ENCODE measurements at places on chromosomes 16 and 17.

GRCh38 chr16:49463529-49463928 lies 89.9 kb downstream of the C16orf78 start:
- DNase-seq, result no peak

DNA sequence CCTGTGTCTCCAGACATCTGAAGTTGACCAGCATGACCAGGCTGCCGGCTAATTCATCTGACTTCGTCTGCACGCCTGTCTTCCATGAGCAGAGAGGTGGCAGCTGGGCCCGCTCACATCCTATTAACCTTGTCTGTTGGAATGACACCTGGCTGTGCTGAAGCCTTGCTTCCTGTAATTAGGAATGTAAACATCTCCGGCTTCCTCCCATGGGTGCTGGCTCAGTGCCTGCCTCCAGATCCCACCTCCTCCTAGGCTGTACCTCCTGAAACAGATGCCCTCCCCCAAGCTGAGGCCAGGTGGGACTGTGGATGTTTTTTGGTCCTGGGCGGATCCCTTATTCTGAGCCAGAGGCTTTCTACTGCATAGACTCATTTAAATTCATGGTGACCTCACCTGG lies 296.3 kb downstream of the HS3ST4 start:
- DNase-seq, result no peak

DNA sequence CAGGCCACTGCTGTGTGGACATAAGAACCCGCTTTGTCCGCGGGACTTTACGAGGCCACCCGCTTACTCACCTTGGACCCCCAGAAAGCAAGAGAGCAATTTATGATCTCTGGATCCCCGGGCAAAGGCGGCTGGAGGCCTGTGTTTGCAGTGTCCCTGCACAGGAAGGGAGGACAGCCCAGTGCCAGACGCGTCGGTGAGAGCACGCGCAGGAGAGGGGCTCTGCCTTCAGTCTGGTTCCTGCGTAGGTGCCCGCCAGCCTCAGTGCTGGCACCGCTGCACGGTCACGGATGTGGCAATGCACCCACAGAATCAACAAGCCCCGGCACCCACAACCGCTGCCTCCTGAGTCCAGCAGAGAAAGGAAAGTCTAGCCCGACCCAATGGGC lies 248.4 kb downstream of the C16orf95 start:
- no peak for DNase-seq

DNA sequence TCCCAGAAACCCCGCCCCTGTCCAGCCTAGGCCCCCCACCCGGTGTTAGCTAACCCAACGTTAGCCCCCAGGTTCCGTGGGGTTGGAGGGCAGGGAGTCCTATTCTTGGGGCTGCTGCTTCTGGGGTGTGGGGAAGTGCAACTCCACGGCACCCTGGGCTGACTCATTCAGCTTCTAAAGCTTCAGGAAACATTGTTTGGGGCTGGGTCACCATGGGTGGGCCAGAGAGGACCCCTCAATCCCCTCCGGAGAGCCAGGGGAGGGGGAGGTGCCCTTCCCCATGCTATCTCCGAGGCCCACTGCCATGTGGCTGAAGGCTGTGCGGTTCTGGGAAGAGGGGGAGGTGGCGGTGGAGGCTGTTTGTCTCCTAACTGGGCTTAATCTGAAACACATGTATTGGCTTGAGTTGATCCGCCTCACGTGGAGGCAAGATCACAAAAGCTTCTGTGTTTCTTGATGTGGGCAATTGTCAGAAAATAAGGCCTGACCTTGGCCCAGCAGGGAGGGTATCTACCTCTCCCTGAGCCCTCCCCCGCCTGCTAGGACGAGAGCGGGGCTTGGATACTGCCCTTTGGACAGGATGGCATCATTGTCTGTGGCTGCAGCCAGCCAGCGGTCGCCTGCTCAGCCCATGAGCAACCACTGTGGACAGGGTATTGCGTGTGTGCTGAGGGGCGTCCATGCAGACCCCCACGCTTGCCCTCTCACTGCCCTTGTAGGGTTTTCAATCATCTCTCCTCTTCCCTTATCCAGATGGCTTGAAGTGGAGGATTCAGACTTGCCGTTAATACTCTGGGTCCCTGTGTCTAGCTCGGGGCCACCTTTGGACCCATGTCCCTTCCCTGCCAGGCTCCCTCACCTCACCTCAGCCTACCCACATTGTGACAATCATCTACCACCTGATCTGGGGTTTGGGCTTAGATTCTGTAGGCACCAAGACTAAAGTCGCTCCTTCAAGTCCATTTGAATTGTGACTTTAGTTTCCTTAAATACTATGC lies 1.3 kb downstream of the SERPINF1 start:
- DNase-seq, result no peak

DNA sequence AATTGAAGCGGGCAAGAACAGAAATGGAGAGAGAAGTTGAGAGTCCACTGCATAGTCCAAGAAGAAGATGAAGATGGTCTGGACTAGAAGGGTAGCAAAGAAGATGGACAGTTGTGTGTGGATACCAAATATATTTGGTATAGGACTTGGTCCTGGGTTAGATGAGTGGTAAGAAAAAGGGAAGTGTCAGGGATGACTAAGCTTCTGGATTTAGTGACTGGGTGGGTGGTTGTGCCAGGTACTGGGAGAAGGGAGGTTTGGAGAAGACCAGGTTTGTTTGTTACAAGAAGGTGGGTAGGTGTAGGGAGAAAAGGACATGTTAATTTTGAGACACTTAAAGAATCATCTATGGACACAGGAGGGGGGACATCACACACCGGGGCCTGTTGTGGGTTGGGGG lies 5.4 kb downstream of the VMP1 start:
- DNase-seq, result no peak

- DNase-seq, result no peak
Measured at GRCh38 chr17:71628306-71628705, 492.5 kb upstream of the SOX9 start.

GRCh38 chr17:49193513-49194296 lies 16.7 kb downstream of the GNGT2 start:
- peak; percentile 26 for DNase-seq

DNA sequence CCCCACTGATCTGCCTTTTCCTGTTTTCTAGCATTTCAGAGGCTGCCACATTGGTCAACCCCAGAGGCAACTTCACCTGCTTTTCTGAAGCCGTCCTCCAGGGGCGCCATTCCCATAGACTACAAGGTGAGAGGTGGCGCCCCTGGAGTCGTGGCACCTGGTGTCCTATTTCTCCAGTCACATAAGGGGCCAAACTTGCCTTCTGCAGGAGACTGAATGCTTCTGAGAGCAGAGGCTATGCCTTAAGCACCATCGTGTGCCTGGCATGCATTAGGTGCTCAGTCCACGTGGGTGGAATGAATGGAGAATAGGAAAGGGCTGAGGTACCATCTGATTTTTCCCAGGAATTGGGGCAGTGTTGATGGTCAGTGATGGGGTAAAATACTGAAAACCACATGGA lies 164.8 kb downstream of the HAPSTR1 start:
- no peak for DNase-seq

DNA sequence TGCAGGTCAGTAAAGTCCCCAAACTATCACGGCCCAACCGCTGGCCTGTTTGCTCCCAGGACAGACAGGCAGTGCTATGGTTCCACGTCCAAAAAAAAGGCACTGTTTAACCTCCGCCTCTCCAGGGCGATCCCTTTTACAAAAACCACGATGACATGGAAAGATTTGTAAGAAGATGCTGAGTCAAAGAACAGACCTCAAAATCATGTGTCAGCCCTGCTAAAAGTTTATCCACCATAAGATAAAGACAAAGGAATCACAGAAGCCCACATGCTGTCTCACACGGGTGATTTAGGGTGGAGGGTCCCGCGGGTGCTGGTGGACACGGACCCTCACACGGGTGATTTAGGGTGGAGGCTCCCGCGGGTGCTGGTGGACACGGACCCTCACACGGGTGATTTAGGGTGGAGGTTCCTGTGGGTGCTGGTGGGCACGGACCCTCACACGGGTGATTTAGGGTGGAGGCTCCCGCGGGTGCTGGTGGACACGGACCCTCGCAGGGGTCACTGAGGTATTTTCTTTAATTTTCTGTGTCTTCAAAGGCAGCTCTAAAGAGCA lies 117.2 kb upstream of the METRNL start:
- DNase-seq, result no peak

DNA sequence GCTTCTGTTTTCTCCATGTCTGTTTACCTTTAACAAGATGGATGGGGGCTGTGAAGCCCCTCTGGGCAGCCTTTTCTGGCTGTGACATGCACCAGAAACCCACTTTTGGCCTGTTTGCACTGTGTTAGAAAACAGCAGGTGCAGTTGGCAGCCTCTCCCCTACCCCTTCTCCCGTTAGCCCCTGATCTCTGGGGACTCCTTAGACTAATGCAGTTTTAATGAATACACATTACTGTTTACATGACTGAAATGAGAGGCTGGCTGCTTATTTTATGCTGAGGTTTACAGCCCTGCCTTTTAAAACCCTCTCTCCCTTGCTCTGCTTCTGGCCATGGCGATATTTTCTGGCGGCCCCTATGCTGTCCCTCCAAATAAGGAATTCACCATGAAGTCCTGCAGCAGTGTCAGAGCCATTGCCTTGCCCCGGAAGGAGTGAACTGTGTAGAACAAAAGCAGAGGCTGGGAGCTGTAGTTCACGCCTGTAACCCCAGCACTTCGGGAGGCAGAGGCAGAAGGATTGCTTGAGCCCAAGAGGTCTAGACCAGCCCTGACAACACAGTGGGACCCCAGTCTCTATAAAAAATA lies 79.3 kb downstream of the PRKCB start:
- no peak for DNase-seq

- no peak for DNase-seq
Measured at GRCh38 chr16:546909-547770, 13.1 kb upstream of the PRR35 start.

DNA sequence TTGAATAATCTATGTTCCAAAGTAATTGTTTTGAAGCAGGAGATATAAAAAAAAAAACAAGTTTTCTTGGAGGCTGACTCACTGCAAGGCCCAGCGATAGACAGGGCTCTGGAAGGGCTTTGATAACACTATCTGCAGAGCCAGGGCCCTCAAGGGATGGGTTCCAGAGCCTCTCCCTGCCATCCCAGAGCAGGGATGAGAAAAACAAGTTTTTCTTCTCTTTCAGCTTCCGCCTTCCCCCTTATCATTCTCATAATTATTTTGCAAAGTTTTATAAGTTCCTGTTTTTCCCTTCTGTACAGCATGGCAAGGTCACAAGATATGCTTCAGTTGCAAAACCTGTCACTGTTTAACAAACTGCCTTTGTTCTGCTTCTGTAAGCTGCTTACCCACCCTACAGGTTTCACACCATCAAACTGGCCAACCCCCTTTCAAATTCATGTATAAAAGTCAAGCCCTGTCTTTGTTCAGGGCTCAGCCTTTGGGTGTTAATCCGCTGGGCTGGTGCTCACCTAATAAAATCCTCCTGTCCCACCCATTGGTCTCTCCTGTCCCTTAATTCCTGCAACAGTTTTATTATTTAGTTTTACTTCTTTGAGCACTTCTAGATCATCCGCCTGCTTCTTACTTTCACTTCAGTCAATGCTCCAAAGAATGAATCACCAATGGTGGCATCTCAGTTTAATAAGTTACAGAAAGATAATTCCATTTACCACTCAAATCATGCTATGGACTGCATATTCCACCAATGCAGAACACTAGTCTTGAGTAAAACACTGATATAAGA lies 5.6 kb upstream of the THUMPD1 start:
- no peak for DNase-seq

GRCh38 chr16:12602811-12603698 lies 200.6 kb downstream of the CPPED1 start:
- no peak for DNase-seq

- DNase-seq, result no peak
Measured at GRCh38 chr17:27569257-27569722, 61.7 kb upstream of the LGALS9 start.

- no peak for DNase-seq
Measured at GRCh38 chr17:74235911-74236371, 22.6 kb downstream of the TTYH2 start.

DNA sequence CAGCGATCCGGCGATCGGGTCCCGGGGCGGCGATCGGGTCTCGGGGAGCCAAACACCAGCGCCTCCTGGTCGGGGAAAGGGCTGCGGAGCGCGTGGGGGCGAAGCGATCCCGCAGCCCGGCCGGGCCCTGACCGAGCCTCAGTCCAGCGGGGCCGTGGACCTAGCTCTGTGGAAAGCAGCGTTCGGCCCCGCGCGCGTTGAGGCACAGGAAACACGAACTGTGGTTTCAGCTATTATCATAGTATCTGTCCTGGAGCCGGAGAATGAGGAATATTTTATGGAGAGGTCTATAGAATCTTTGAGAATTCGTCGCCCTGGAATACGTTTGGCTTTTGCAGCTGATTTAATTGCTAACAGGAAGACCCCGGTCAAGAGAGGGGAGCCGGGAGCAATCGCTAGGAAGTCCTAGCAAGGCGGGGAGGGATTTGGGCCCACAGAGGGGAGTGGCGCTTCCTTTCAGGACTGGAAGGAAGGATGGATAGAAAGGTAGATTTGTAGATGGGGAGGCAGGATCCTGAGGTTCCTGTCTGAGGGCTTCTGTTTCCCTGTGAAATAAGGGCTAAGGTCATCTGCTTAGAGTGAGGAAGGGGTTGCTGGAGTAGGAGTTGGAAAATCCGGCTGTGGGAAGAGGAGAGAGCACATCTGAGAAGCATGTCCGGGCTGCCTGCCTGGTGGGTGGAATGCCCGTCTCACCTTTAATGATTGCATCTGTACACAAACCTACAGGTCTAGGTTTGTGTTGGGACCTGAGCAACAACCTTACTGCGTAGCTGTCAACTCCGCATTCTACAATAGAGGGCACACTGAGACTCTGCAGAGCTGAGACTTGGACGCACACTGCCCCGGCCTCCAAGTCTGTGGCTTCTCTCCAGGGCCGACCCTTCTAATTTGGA lies 770 bp downstream of the CCNF start:
- no peak for DNase-seq

GRCh38 chr17:50787106-50787505 lies 19.8 kb upstream of the ANKRD40CL start:
- DNase-seq, result no peak

DNA sequence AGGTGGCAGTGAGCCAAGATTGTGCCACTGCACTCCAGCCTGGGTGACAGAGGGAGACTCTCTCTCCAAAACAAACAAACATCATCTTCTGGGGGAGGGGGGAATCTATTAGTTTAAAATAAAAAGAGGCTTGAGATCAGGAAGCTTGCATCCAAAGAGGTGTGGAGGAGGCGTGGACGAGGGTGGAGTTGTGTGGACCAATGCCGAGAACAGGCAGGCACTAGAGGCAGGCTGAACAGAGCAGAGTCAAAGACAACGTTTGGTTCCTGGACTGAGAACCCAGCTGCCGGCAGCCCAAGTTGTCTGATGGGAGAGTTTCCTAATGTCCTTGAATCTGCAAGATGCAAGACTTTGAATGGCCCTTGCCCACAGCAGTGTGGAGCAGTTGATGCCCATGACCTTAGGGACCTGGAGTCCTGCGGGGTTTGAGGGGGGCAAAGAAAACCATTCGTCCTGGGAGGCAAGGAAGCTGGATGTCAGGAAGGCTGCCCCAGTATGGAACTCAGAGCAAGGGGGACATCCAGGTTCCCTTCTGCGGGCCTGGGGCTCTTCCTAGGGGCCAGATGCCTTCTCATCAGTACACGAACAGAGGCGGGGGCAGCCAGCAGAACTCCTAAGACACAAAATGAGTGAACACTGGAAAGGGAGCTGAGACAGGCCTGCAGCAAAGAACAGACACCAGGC lies 9.2 kb downstream of the TBC1D16 start:
- DNase-seq, result no peak
